ENCODE measurements at places on chromosomes 3 and 15. TPM values are rescaled to one million over a fixed set of nuclear protein-coding genes. Genes with fewer than 3 reads are reported as not detected.

Gene ZMYND10
- total RNA-seq, result 0.64 TPM

Gene SERINC4
- total RNA-seq, result 0.20 TPM

Gene ADAMTS9
- not detected for total RNA-seq

Gene PRRT3
- 4.2 TPM for total RNA-seq

Gene CATSPER2
- 12.9 TPM for total RNA-seq

Gene PLCD1
- total RNA-seq, result 2.4 TPM

Gene DPP8
- total RNA-seq, result 52.2 TPM

Gene ANKRD63
- total RNA-seq, result 0.32 TPM

DNA sequence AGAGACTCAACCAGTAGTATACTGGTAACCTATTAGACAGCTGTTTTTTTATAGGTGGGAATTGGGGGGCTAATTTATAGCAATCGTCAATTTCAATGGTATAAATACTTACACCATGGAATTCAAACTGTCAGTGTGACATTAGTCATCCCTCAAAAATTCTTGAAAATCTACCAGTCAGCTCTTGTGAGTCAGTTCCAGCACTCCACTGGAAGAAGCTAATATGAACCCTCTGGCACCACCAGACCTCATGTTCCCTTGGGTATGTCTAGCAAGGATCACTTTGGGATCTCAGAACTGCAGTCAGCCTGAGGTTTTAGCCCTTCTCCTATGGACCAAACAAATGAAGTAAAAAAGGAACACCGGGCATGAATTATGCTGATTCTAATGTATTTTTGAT lies 11.8 kb upstream of the UACA start:
- H3K36me3 ChIP-seq, result no peaks in the 10 kb centered on the region
- H3K27ac ChIP-seq, result no peak overlapping the region
- DNase-seq, result no peak
- H3K27me3 ChIP-seq, result peaks cover 7% of the 10 kb centered on the region
- no peak overlapping the region for H3K4me3 ChIP-seq

DNA sequence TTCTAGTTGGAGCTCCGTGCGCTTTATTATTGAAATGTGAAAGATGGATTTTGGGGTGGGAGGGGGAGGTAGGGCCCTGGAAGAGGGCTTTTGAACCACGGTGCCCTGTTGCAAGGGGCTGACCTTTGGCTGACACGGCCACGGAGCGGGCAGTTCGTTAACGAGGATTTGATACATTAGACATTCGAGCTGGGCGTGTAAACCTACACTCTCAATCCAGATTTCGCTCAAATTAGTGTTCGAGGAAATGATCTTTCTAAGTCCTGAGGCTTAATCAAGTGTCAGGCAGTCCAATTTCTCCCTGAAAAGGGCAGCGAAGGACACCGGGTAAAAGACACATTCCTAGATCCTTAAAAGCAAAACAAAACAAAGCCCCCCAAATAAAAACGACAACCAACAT lies 13.0 kb downstream of the ZIC1 start:
- no peaks in the 10 kb centered on the region for H3K4me1 ChIP-seq
- no peaks in the 10 kb centered on the region for H3K36me3 ChIP-seq
- no peak overlapping the region for H3K4me3 ChIP-seq
- DNase-seq, result no peak
- H3K27ac ChIP-seq, result no peak overlapping the region
- H3K27me3 ChIP-seq, result peaks cover 65% of the 10 kb centered on the region

DNA sequence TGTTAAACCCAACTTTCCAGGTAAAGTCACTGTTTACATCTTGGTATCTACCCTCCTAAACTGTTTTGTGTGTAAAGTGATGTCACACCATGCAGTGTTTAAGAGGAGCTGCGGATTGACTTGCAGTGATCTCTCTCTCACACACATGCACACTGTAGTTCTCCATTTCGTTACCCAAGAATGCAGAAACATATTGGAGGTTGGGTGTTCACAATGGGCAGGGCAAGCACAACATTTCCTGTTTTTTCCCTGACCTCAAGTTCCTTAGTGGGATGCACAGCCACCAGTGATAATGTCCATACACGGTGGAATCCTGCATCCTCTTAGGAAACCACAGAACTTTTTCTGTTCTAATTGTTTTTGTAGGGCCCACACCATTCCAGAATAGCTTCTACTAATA lies 85.3 kb upstream of the CFAP20DC start:
- no peaks in the 10 kb centered on the region for H3K36me3 ChIP-seq
- DNase-seq, result no peak

DNA sequence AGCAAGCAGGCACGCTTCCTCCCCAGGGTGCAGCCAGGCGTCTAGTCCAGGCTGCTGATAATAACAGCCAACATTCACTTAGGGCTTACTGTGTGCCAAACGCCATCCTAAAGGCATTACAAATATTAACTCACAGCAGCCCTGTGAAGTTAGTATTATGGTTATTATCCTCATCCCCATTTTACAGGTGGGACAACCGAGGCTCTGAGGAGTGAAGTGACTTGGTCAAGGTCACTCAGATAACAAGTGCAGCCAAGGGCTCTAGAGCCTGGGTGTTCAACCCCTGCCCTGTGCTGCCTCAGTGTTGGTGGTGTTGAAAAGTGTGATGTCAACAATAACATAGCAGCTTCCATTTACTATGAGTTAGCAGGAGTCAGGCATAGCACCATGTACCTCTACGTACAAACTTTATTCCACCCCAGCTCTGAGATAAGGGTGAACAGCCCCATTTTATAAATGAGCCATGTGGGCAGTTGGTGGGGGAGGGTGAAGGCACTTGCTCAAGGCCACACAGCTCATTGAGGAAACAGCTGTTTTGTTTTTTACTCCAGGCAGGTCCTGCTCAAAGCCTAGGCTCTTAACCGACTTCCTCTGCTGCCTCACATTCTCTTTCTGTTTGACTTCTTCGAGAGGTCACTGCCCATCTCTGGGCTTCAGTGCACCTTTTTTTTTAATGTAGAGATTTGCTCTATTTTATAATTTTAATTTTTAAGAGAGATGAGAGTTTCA lies 24.0 kb upstream of the TRH start:
- H3K4me3 ChIP-seq, result no peak overlapping the region
- no peaks in the 10 kb centered on the region for H3K27me3 ChIP-seq
- no peak for DNase-seq
- H3K36me3 ChIP-seq, result no peaks in the 10 kb centered on the region
- peaks cover 7% of the 10 kb centered on the region for H3K4me1 ChIP-seq

DNA sequence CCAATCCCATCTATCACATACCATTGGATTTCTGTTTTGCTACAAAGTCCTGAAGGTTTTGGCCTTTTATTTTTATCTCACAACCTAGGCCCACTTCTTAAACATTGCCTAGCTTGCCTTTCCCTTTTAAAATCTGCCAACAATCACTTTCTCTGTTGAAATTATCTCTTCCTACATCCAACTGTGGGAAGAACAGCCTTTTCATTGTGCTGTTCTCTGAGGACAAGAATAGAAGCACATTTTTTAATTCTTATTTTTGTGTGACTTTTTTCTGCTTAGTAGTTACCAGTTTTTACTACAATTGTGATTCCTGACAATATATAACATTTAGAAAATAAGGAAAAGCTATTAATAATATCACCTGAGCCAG lies 159.2 kb downstream of the CNTN6 start:
- no peak overlapping the region for H3K4me3 ChIP-seq
- no peaks in the 10 kb centered on the region for H3K36me3 ChIP-seq
- H3K27me3 ChIP-seq, result no peaks in the 10 kb centered on the region
- DNase-seq, result no peak
- no peaks in the 10 kb centered on the region for H3K4me1 ChIP-seq

DNA sequence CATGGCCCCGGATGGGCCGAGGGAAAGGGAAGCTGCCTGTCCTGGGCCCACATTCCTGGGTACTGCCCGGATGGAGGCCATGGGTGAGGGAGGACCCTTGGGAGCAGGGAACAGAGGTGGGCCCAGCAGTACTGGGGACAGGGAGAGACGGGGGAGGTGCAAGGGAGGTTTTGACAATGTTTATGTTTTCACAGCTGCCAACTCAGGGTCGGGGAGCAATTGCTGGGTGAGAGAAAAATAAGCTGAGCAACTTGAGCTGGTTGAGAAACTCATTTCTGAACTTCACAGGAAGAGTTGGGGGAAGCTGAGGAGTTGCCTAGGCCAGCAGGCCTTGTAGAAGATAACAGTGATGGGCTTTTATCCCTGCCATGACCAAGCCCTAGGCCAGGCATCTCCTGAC lies 11.1 kb upstream of the TSPAN3 start:
- H3K27me3 ChIP-seq, result no peaks in the 10 kb centered on the region
- peak overlapping the region; percentile 20 for H3K27ac ChIP-seq
- peaks cover 54% of the 10 kb centered on the region for H3K4me1 ChIP-seq
- no peak overlapping the region for H3K4me3 ChIP-seq
- no peak for DNase-seq
- H3K36me3 ChIP-seq, result no peaks in the 10 kb centered on the region

GRCh38 chr15:41993472-41994170 lies 21.3 kb upstream of the EHD4 start:
- DNase-seq, result no peak
- H3K27ac ChIP-seq, result no peak overlapping the region
- H3K4me1 ChIP-seq, result no peaks in the 10 kb centered on the region
- H3K4me3 ChIP-seq, result no peak overlapping the region
- no peaks in the 10 kb centered on the region for H3K36me3 ChIP-seq
- H3K27me3 ChIP-seq, result peaks cover 12% of the 10 kb centered on the region

GRCh38 chr3:108899530-108899929 lies 54.1 kb downstream of the GUCA1C start:
- H3K36me3 ChIP-seq, result no peaks in the 10 kb centered on the region
- peaks cover 4% of the 10 kb centered on the region for H3K27me3 ChIP-seq
- peaks cover 4% of the 10 kb centered on the region for H3K4me1 ChIP-seq
- no peak overlapping the region for H3K4me3 ChIP-seq

- no peaks in the 10 kb centered on the region for H3K36me3 ChIP-seq
- no peak overlapping the region for H3K4me3 ChIP-seq
- peaks cover 17% of the 10 kb centered on the region for H3K27me3 ChIP-seq
- no peak overlapping the region for H3K27ac ChIP-seq
- H3K4me1 ChIP-seq, result peaks cover 9% of the 10 kb centered on the region
These were observed 13.0 kb downstream of the CERS3 start for GRCh38 chr15:100515758-100516157.

GRCh38 chr15:93382200-93382820 lies 293.3 kb upstream of the RGMA start:
- H3K4me1 ChIP-seq, result no peaks in the 10 kb centered on the region
- no peak overlapping the region for H3K27ac ChIP-seq
- no peak for DNase-seq
- no peaks in the 10 kb centered on the region for H3K27me3 ChIP-seq
- no peak overlapping the region for H3K4me3 ChIP-seq

- no peaks in the 10 kb centered on the region for H3K36me3 ChIP-seq
- no peak for DNase-seq
- no peak overlapping the region for H3K27ac ChIP-seq
- no peaks in the 10 kb centered on the region for H3K4me1 ChIP-seq
- H3K27me3 ChIP-seq, result peaks cover 7% of the 10 kb centered on the region
- H3K4me3 ChIP-seq, result no peak overlapping the region
These were observed 135.6 kb downstream of the TJP1 start for GRCh38 chr15:29686445-29687203.

DNA sequence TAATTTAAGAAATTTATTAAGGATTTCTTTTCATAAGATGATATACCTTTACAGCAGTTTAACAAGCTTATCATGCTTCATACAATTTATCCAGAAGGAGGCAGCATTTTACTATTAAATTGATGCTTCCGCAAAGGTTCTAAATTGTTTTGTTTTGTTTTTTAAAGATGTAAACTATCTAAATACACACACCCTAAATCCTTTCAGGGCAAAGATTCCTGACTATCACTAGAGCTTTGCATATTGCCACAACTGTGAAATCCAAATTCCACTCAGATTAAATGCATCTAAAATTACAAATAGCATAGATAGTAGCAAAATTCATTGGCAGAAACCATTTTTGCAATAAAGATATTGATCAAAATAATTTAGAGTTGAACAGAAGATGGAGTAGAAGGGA lies 44.5 kb upstream of the CCNL1 start:
- no peak overlapping the region for H3K4me3 ChIP-seq
- no peak for DNase-seq
- H3K27ac ChIP-seq, result no peak overlapping the region
- no peaks in the 10 kb centered on the region for H3K27me3 ChIP-seq
- H3K4me1 ChIP-seq, result peaks cover 4% of the 10 kb centered on the region

GRCh38 chr3:42734263-42734860 lies 31.8 kb upstream of the HHATL start:
- H3K36me3 ChIP-seq, result no peaks in the 10 kb centered on the region
- H3K4me3 ChIP-seq, result no peak overlapping the region
- peaks cover 10% of the 10 kb centered on the region for H3K4me1 ChIP-seq
- H3K27me3 ChIP-seq, result no peaks in the 10 kb centered on the region
- no peak for DNase-seq

DNA sequence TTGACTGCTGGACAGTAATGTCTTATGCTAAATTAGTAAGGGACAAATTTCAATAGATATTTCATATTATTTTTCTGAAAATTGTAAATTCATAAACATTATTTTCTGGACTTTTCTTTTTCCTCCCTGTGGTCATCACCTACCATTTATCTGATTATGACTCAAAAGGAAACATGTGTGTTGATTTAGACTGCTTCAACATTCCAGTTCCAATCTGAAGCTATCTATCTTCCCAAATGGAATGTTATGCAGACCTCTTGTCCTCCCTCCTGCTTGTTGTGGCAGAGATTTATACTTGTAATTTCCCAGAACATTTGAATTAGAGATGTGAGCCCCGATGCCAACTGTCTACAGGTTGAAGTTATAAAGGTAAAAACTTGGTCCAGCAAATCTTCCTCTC lies 803.4 kb downstream of the TUSC7 start:
- no peak overlapping the region for H3K27ac ChIP-seq
- DNase-seq, result no peak
- H3K4me3 ChIP-seq, result no peak overlapping the region
- H3K4me1 ChIP-seq, result no peaks in the 10 kb centered on the region
- H3K27me3 ChIP-seq, result no peaks in the 10 kb centered on the region
- H3K36me3 ChIP-seq, result no peaks in the 10 kb centered on the region

All from activated B cell treated with CpG ODN at 0.5 μM for 24 hours (primary cell).